Activated naive CD8-positive, alpha-beta T cell treated with anti-CD3 and anti-CD28 coated beads for 36 hours (primary cell): ENCODE measurements at places on chromosomes 16 and 17. TPM values are rescaled to one million over a fixed set of nuclear protein-coding genes. Genes with fewer than 3 reads are reported as not detected.

- H3K36me3 ChIP-seq: no peaks in the 10 kb centered on the region
- H3K27ac ChIP-seq: no peak overlapping the region
- DNase-seq: no peak
Observed at GRCh38 chr17:962670-963069, 16.9 kb downstream of the NXN start.

- no peak for DNase-seq
- no peaks in the 10 kb centered on the region for H3K36me3 ChIP-seq
- peaks cover 8% of the 10 kb centered on the region for H3K4me1 ChIP-seq
- H3K27me3 ChIP-seq: no peaks in the 10 kb centered on the region
Observed at GRCh38 chr17:83151442-83152226, 72.2 kb downstream of the METRNL start.

DNA sequence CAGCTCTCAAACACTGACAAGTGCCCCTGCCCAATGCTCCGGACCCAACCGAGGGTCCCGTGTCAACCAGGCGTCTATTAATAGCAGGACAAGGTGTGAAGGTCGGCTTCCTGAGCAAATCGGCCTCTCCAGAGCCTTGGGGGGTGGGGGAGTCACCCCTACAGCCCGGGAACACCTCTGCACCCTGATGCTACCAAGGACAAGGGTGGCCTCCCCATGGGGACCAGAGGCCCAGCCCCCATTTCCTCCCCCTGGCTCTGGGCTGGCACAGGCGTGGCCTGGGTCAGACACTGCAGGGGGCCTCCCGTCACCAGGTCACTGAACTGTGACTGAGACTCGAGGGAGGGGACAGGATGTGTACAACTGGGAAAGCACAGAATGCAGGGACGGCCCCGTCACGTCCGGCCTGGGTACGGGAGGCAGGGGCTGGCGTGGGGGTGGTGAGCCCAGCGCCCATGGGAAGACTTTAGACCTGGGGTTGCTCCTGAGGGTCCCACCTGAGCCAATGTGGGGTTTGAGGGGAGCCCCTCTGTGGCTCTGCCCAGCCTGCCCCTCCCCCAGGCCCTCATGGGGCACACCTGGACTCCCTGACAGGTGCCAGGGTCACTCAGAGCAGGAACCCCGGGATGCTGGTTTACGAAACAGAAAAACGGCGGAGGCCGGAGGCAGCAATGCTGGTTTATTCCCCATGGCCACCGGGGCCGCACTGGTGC, 579 bp upstream of the CYBA start:
- H3K4me1 ChIP-seq: peaks cover 13% of the 10 kb centered on the region
- peak overlapping the region; percentile 90 for H3K4me3 ChIP-seq
- H3K27ac ChIP-seq: peak overlapping the region; percentile 95
- peaks cover 6% of the 10 kb centered on the region for H3K36me3 ChIP-seq

- peaks cover 26% of the 10 kb centered on the region for H3K27me3 ChIP-seq
- H3K4me3 ChIP-seq: peak overlapping the region; percentile 61
- DNase-seq: peak; percentile 82
- no peaks in the 10 kb centered on the region for H3K36me3 ChIP-seq
Observed at GRCh38 chr17:39621523-39622379, 5.0 kb upstream of the PPP1R1B start.

GRCh38 chr17:68711858-68712257, 110.7 kb upstream of the FAM20A start:
- H3K36me3 ChIP-seq: no peaks in the 10 kb centered on the region
- H3K27ac ChIP-seq: no peak overlapping the region
- no peak for DNase-seq
- no peaks in the 10 kb centered on the region for H3K4me1 ChIP-seq

DNA sequence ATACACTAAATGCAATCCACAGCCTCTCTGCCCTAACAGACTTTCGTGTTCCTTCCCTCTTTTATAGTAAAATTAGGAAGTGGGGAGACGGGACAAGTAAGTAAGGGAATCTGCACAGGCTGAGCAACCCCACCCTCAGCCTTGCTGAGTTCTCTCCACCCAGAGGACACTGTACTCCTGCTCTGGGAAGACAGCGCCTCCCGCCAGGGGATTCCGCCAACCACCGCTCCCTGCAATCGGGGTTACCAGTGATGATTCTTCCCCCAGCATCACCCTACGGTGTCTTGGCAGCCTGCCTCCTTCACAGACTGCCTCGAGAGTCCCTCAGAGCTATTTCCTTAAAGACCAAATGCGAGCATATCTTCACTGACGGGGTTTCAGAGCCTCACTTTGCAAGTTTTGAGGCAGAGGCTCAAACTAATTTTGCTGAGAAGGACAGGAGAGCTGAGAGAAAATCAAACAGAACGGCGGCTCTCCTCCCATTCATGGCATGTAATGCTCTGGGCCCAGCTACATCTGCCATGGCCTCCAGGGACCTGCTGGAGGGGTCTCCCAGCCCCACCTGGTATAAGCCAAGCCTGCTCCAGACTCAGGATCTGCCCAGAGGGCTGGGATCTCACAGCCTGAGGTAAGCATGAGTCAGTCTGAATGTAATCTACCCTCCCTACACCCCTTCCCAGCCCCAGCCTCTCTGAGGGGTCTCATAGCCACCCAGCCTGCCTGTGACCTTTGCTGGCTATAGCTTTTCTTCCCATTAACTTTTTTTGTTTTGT, 22.7 kb upstream of the ASGR2 start:
- H3K36me3 ChIP-seq: no peaks in the 10 kb centered on the region
- H3K27ac ChIP-seq: no peak overlapping the region
- H3K4me1 ChIP-seq: peaks cover 9% of the 10 kb centered on the region
- no peak for DNase-seq
- H3K27me3 ChIP-seq: peaks cover 26% of the 10 kb centered on the region

- H3K36me3 ChIP-seq: no peaks in the 10 kb centered on the region
- DNase-seq: peak; percentile 43
- H3K4me1 ChIP-seq: peaks cover 50% of the 10 kb centered on the region
Observed at GRCh38 chr17:42681976-42682721, at the start of gene CNTNAP1. Gene CNTNAP1, plus strand, starts transcription at chr17:42682531. Its CDS starts 299 bp downstream, at chr17:42682830.

DNA sequence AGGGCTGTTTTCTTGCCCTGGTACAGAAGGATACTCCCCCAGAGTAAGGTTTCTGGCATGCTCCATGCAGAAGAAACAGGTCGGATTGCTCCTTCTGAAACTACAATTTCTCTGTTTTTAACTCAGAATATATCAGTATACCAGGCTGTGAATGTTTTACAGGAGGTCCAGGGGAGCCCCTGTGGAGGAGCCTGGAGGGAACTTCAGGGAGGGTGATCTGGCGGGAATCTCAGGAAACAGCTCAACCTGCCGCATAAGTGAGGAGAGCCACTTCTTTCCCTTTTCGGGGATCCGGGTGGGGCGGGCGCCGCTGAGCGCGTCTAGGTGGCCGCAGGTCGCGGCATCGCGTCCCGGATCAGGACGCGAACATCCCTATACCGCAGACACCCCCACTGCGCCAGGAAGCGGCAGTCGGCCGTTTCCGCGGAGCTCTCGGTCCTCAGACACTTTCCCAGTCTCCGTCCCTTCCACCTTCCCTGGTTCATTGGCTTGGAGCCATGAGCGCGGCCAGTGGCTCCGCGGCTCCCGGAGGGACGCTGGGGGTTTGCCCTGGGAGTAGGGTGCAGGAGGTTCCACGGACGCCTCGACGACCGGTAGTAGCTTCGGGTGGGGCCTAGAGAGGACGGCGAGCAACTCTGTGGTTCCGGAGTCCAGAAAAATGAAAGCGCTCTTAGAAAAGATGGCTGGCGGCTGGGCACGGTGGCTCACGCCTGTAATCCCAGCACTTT, 3.1 kb upstream of the ZNF764 start:
- peaks cover 4% of the 10 kb centered on the region for H3K27me3 ChIP-seq
- DNase-seq: peak; percentile 29
- peaks cover 9% of the 10 kb centered on the region for H3K36me3 ChIP-seq
- H3K27ac ChIP-seq: peak overlapping the region; percentile 76

DNA sequence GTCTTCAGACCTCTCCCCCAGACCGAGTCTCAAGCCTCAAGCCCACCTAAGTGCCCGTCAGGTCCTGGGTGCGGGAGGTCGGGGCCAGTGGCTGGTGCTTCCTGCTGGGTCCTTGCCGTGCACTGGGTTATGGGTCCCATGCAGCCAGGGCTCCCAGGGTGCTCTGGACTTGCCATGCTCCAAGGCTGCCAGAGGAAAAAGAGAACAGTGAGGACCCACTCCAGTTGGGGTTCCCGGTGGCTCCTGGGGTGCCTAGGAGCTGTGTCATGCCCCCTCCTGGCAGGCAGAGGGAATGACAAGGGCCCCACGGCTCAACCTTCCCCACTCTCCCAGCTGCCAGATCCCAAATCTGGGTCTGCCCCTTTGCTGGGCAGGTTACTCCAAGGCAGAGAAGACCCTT, 3.8 kb downstream of the SNX20 start:
- no peak for DNase-seq
- H3K27ac ChIP-seq: no peak overlapping the region
- no peaks in the 10 kb centered on the region for H3K27me3 ChIP-seq
- peaks cover 41% of the 10 kb centered on the region for H3K4me1 ChIP-seq
- H3K36me3 ChIP-seq: peaks cover 53% of the 10 kb centered on the region
- H3K4me3 ChIP-seq: no peak overlapping the region

The IRX3 gene
- not detected for total RNA-seq
